ENCODE measurements at places on chromosomes 7 and 10. TPM values are rescaled to one million over a fixed set of nuclear protein-coding genes. Genes with fewer than 3 reads are reported as not detected.

Gene HOXA13
- not detected for total RNA-seq

Gene GPRIN2
- total RNA-seq: not detected

Gene PSTK
- 3.0 TPM for total RNA-seq

Gene HECW1
- not detected for total RNA-seq

Gene CCDC126
- total RNA-seq: 11.5 TPM

Gene GDF10
- total RNA-seq: not detected

Gene PLAC9
- 5.3 TPM for total RNA-seq

Gene SYT15
- total RNA-seq: 0.21 TPM

Gene KIAA1549
- 1.9 TPM for total RNA-seq

Gene CYP3A5
- total RNA-seq: not detected

Gene CAMK2B
- 2.7 TPM for total RNA-seq

Gene PON1
- not detected for total RNA-seq

Gene INHBA
- total RNA-seq: 2.4 TPM

Gene NSUN6
- 9.6 TPM for total RNA-seq

Gene CYP2C19
- total RNA-seq: not detected

Gene NKX2-3
- total RNA-seq: 0.07 TPM

Gene OR2A7
- total RNA-seq: 0.07 TPM

Data from pulmonary artery endothelial cell (primary cell).